Stimulated activated CD8-positive, alpha-beta memory T cell treated with anti-CD3 and anti-CD28 coated beads, Interleukin-4, amount 100 ng/mL, for 24 hours (primary cell): ENCODE measurements at places on chromosomes 6 and 20.

DNA sequence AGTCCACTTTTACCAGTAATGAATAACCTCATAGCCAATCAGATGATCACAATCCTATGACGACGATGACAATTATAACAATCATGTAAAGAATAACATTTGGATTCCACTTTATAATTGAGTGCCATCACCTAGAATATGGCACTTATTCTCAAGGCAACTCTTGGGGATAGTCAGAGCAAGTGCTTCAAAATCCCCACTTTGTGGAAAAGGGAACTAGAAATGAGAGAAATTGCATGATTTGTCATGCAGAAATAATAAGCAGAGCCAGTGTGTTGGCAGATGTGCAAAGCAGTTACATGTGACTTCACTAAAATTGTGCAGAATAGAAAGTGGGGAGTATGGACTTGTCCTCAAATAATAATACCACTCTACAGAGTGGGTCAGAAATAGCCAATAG lies 41.3 kb downstream of the FRK start:
- DNase-seq, result no peak

- DNase-seq, result no peak
Observed at GRCh38 chr6:41551086-41551700, 5.0 kb downstream of the FOXP4 start.

GRCh38 chr20:23163562-23163961 lies 77.4 kb upstream of the CD93 start:
- DNase-seq, result no peak

DNA sequence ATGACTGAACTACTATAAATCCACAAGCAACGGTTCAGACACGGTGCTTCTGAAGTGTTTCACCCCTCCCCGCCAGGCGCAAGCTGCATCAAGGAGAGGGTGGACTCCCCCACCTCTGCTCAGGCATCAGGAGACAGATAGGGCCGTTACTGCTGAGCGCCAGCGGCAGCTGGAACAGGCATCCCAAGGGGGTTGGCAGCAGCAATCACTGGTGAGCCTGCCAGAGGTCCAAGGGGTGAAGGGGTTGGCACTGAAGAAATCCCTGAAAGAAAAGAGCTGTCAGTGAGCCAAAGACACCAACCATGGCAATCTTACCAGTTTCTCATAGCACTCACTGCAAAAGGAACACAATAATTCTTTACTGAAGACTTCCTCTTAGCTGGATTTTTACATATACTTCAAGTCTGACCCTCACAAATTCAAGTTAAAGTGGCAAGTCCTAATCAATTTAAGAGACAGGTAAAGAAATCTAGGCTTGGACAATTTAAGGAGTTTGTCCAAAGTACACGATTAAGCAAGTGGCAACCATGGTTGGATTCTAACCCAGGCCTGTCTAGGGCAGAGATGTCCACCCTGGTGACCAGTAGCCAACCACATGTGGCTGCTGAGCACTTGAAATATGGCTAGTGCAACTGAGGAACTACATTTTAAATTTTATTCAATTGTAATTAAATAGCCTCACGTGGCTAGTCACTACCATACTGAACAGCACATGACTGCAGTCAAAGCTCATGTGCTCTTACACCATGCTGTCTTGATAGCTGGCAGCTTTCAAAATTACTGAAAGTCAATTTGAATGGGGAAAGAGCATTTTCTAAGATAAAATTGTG lies 21.7 kb upstream of the TBC1D20 start:
- no peak for DNase-seq

- no peak for DNase-seq
Observed at GRCh38 chr6:126530775-126531174, 190.9 kb downstream of the CENPW start.

DNA sequence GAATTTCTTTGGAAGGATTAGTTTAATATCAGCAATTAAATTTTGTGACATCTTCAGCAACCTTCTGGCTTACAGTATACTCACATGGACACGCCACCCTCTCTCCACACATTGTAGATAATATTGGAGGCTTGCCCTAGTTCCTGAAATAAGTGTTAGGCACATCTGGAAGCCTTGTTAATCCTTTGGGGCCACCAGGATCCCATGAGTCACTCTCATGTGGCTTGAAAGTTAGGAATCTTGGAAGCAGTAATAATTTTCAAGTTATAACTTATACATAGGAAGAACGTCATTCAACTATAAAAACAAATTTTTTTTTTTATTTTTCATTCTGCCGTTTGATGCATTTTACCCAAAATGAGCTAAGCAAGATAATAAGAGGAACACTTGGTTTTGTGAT lies 20.5 kb downstream of the LAMA4 start:
- DNase-seq, result no peak
